CD4-positive, alpha-beta T cell treated with Interleukin-2 at 100 ng/mL for 4 hours (primary cell): ENCODE measurements at places on chromosomes 5 and 9.

DNA sequence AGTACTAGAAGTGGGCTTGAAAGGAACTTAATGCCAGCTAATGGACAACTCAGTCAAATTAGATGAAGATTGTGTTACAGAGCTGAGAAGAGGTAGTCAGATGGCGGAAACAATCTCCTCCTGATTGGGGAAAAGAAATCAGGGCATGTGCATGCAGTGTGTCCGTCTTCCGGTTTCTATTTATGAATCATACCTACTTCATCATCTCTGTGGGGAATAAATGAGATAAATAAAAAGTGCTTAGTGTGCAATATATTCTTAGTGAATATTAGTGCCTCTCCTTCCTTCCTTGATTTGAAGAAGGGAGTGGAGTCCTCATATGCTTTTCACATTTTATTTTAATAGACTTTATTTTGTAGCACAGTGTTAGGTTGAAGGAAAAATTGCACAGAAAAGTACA lies 108.7 kb upstream of the NFIL3 start:
- no peak for DNase-seq

- DNase-seq: no peak
Observed at GRCh38 chr9:76876098-76876497, 29.8 kb downstream of the PRUNE2 start.

DNA sequence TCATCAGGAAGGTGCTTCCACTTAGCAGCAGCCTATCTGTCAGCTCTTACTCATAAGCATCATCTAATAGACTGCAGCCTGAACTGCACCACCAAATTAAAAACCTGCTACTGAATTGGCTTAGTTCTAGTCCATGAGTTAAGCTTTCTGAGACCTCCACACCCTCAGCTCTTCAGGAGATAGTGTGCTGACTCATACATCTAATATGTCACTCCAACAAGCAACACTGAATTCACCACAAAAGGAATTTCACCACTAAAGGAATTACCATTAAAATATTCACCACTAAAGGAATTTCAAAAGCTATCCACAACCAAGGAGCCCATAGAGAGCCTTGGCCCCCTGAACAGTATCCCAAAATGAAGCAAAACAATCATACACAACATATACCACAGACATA lies 418.5 kb upstream of the RORB start:
- DNase-seq: no peak

- DNase-seq: no peak
Observed at GRCh38 chr5:31706186-31706585, 67.3 kb downstream of the PDZD2 start.

DNA sequence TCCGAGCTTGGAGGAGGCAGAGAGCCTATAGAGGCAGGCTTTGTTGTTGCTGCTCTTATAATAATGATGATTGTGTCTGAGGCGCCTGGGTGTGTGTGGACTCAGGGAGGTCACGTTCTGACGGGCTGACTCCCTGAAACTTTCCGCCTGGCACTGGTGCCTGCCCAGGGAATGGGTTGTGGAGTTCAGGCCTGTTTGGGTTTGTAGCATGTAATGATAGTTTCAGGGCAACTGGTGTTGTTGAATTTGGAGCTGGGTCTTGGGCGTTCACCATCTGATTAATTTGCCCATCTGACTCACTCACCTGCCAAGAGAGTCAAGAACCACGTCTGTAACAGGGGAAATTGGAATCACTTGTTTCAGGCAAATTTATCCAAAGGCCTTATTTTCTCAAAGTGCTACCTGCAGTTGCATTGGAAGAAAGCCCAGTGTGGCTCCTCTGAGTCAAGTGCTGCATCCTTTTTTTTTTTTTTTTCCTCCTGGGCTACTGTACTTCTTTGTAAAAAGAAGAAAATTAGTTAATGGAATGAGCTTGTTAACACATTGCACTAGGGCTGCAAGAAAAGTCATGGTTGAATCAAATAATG lies 386.5 kb downstream of the GADD45G start:
- DNase-seq: no peak

GRCh38 chr5:88092358-88092757 lies 176.3 kb downstream of the TMEM161B start:
- DNase-seq: no peak

- DNase-seq: no peak
Observed at GRCh38 chr5:102591650-102592049, 92.8 kb upstream of the SLCO6A1 start.

DNA sequence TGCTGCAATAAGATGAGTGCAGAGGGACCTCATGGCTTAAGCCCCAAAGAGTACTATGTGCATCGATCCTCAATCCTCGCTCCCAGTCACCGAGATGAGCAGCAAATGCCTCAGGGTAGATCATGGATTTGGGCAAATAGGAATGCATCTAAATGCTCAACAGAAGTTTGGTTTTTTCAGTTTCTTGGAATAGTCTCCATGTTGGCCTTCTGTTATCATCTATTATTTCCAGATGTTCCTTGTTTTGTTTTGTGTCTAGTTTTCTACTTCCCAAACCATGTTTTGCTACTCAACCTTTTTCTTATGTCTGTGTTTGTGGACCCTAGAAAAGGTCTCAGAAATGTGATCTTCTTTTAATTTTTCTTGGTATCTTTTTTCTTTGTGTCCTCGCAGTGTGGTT lies 43.5 kb upstream of the RASGRF2 start:
- DNase-seq: no peak

DNA sequence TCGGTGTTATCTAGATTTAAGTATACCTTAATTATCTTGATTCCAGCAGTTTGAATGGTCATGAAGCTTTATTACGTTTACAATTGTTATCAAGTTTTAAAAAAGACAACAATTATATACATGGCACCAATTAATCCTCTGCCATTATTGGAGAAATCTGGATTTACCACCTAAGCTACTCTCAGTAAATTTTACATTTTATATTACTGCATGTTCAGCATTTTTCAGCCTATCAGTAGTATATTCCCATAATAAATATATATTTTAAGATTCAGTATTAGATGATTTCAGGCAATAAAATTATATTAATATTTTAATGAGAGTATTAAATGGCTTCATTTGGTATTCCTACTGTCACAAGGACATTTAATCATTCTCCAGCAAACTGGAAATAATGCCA lies 264.5 kb upstream of the PRDM9 start:
- no peak for DNase-seq

DNA sequence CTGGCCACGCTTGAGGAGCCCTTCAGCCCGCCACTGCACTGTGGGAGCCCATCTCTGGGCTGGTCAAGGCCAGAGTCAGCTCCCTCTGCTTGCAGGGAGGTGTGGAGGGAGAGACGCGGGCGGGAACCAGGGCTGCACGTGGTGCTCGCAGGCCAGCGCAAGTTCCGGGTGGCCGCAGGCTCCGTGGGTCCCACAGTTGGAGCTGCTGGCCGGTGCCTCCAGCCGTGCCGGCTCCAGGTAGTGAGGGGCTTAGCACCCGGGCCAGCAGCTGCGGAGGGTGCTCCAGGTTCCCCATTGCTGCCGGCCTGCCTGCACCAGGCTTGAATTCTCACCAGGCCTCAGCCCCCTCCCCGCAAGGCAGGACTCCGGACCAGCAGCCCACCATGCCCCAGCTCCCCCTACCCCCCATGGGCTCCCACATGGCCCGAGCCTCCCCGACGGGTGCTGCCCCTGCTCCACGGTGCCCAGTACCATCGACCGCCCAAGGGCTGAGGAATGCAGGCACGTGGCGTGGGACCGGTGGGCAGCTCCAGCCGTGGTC lies 192.8 kb upstream of the IZUMO3 start:
- DNase-seq: no peak

- no peak for DNase-seq
Observed at GRCh38 chr9:109033941-109034700, 20.8 kb upstream of the CTNNAL1 start.
